ENCODE measurements at places on chromosomes 4 and X.

- peak; percentile 94 for DNase-seq
These were observed 201.1 kb downstream of the AFAP1 start for GRCh38 chr4:7738458-7739076.

DNA sequence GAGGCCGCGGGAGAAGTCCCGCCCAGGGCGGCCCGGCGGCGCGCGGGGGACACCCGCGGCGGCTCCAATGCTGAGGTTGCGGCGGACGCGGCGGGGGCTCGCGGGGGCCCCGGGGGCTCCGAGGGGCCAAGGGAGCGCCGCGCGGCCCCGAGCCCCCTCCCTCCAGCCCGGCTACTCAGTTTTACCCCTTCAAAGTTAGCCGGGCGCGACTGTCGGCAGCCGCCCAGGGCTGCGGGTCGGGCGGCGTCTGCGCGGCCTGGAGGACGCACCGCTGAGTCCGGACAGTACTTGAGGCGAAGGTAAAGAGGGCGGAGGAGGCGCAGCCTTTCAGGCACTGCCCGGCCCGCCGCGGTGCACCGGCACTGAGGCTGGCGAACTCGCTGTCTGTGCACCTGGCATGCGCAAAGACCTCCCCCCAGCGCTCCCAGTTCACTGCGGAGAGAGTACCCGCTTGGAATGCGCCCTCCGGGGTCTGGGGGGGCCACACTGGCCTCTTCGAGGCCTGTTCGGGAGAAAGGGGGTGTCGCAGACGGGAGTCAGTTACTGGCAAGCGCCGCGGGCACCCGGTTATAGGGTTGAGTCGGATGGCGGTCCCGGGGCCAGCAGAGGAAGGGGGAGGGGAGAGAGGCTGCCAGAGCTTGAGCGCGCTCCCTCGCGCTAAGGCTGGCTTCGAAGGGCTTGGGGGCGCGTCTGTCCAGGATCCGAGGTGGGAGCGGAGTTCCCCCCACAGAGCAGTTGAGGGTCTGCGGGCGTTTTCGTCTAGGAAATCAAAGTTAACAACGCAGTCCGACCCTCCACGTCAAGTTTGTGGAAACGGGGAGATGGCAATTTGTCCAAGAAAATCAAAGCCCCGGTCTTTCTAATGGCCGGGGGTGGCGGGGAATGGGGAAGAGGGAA, 1.1 kb downstream of the PCDH19 start:
- DNase-seq = no peak

DNA sequence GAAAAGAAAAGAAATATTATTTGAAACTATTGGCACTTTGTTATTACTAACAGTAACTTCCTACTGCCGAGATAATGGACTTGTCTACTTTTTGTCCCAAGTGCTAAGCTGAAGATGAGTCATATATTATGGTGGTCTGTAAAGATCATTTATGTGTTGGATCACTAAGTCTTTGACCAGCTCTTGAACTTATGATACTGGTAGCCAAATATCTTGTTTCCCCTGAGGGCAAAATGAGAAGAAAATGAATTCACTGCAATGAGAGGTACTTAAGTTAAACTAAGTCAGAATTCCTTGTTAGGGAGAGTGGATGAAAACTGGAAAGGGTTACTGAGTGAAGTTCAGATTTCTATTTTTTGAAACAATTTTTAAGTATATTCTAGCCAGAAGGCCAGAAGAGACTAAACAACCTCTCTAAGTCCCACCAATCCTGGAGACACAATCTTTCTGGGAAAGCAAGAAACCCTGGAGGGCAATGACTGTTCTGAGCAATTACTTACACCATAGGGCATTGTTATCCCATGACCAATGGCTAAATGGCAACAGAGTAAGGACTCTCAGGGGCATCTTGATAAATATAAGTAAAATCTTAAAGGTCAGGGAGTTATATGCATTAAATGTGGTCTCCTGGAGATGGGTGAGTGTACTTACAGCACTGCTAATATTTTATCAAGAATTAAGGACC, 287.7 kb downstream of the STIM2 start:
- no peak for DNase-seq

DNA sequence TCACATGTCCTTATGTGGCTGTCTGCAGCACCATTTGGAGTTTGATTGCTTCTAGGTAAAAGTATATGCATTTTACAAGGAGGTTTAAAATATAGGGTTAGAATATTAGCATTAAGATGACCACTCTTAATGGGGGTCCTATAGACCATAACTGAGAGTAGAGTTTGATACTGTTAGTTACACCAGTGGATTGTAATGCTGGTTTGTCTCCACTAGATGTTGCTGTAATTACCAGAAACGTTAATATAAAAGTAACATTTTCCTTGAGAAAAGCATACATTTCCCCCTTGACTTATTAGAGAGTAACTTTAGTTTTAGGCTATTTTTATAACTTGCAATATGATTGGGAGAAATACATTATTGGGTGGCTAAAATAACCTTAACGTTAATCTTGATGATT, 93.0 kb downstream of the ZXDA start:
- DNase-seq = peak; percentile 17

DNA sequence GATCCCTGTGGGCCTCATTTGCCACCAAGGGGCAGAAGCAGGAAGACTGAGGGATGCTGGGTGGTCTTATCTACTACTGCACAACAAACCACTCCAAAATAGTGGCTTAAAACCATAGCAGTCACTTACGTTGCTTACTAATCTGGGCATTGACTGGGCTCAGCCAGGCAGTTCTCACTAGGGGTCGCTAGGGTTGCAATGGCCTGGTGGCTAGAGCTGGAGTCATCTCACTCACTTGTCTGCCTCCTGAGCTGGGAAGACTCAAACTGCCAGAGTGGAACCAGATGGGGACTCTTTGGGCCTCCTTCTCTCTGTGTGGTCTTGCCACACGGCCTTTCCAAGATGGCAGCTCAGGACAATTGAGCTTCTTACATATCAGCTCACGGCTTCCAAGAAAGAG, 216.3 kb upstream of the BCOR start:
- no peak for DNase-seq

GRCh38 chr4:151329217-151330007, 4.0 kb upstream of the SH3D19 start:
- no peak for DNase-seq

DNA sequence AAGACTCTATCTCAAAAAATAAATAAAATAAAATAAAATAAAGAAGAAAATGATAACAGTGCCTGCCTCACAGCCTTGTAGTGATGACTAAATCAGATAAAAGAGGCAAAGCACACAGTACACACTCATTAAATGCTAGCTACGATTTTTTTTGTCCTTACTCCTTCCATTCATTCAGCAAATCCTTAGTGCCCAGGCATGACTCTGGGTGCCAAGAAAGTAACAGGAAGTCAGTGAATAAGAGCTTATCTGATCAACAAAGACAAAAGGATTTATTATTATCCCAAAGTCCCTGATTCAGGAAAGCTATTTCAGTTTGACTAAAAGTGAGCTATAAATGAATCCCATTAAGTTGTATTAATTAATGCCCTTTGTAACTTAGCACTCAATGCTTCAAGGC, 92.7 kb downstream of the SH3KBP1 start:
- DNase-seq = no peak

DNA sequence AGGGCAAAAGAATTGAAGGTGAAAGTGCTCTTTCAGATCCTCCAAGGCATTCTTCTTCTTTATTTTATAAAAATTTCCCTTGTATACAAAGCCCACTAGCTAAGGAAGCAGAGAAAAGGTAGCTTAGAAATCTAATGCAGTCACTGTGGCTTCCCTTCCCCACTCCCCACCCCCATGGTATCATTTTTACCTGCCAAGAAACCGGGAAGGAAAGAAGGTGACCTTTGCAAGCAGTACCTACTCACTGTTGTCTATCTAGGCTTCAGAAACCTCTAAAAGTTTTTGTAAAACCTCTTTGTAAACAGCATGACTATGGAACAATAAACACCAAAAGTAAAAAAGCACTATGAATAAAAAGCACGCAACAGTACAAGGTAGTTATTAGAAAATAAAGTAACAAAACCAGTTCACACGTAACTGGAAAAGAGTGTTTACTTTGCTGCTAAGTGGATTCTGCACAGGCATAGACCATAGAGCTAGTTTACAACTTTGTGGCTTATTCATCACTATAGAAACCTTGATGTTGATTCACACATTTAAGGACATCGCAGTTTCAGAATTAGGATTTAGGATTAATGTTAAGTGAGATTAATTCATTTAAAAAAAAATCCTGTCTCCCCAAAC, 109.6 kb upstream of the FTHL17 start:
- DNase-seq = no peak

DNA sequence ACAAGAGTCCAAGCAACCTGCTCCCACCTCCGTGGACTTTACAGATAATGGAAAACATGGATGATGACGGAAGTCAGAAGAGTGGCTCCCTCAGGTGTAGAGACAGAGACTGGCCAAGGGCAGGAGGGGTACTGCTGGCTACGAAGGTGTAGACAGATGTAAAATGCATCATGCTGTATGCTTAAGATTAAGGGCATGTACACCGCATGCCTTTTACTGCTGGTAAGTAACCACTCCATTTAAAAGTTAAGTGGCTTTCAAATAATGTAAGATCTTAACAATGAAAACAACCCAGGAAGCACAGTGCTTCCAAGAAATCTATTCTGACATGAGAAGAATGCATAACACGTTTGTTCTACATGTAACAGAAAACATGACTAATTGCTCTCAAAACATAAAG, 76.9 kb upstream of the FAM9B start:
- DNase-seq = no peak

DNA sequence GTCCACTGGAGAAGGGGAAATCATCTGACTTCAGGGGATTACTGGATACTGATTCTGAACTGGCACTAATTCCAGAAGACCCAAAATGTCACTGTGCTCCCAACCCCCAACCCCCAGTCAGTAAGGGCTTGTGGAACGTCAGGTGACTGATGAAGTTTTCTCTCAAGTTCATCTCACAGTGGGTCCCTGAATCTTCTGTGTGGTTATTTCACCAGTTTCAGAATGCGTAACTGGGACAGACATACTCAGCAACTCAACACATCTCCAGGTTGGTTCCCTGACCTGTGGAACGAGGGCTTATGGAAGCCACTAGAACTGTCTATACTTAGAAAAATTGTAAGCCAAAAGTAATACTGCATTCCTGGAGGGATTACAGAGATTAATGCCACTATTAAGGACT, 45.3 kb downstream of the DDX60L start:
- DNase-seq = no peak

- DNase-seq = peak; percentile 92
These were observed 779 bp upstream of the DDX60L start for GRCh38 chr4:168480931-168481611.

DNA sequence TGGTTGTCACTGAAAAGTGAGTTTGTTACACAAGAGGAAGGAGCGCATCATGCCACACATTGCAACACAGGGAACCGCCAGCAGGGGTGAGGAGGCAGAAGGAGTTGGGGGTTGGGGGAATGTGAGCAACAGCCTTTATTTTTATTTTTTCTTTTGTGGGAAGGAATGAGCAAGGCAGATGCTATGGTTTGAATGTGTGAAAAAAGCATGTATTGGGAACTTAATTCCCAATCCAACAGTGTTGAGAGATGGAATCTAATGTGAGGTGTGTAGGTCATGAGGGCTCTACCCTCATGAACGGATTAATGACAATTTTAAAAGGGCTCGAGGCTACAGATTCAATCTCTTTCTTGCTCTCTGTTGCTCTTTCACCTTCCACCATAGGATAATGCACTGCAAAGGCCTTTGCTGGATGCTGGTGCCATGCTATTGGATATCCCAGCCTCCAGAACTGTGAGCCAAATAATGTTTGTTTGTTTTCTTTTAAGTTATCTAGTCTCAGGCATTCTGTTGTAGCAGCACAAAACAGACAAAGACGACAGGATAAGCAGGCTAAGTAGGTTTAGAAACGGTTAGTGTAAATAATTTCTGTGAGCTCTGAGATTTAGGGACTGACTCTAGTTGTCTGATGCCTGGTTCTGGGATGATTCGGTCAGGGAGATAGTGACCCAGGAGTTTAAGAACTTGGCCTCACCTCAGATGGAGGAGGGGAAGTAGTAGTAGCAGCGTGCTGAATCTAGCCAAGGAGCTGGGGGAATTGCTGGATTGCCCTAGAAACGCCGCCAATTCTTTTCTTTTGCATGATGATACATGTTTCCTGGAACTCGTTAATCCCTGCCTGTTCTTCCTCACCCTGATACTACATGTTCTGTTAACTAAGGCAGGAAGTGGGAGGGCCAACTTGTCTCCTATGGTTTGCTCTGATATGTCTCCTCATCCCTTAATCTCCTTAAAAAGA, 156.6 kb upstream of the CTSO start:
- DNase-seq = peak; percentile 23

DNA sequence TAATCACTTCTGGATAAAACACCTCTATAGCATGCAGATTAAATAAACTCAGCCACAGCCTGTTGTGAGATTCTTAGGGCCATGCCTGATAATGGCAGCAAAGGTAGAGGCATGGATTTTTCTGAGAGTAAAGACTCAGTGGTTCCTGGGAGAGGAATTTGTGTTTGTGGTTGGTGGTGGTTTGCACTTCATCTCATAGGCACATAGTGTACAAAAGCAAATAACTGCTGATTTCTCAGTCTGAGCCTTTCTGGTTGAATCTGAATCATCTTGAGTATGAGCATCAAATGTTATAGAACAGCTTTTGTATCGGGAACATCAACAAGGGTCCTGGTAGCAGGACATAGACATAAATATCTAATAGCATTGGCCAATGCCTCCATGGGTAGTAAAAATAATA, 274.3 kb downstream of the FRMPD4 start:
- no peak for DNase-seq

DNA sequence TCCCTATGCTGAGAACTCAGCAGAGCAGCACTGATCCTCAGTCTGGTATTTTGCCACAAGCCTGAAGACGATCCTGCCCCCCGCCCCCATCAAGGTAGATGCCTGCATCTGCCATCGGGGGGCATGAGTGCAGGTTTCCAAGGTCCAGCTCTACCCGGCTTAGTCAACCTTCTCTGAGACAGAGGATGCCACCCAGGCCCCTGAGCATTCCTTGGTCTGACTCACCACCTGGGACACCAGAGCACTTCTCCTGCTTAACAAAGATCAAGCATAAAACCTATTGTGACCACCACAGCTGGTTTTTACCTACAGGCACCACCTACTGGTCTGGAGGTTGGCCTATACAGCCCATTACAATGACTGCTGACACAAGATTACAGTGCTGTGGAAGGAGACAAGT, 1168.1 kb downstream of the PCDH19 start:
- DNase-seq = no peak

DNA sequence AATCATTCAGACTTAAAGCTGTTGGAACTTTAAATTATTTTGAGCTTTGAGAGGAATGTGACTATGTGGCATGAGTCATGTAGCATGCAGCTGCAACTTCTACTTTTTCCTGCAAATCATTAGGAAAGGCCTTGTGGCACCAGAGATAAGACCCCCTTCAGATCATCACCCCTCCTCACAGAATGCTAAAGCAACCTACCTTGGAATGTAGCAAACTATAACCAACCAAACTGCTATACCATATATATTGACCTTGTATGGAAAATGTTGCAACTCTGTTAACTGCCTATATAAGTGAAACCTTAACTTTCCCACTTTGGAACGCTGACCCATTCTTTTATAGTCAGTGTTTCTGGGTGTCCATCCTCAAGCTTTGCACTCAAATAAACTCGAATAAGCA, 32.0 kb downstream of the ATXN3L start:
- DNase-seq = no peak

- no peak for DNase-seq
These were observed 45.6 kb downstream of the PPP2R2C start for GRCh38 chr4:6426571-6427438.

- no peak for DNase-seq
These were observed 114.9 kb downstream of the SPOCK3 start for GRCh38 chr4:167119392-167119791.

GRCh38 chr4:176236946-176237345, 32.1 kb downstream of the ASB5 start:
- DNase-seq = no peak
